ENCODE measurements at places on chromosomes 2 and 18.

DNA sequence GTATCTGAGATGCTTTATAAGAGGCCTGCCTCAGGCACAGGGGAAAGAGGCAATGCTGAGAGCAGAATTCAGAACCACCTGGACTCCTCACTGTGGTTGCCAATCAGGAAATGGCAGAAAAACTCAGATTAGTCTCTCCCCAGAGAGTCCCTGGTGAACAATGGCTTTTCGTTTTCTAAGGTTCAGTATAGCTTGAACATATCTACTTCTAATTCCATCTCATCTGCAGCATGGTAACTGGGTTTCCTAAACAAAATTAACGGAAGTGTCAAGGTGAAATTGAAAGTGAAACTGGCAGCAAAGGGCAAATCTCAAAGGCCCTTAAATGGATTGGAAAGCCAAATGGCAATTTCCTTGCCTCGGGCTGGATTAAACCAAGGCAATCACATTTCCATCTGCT is 480.2 kb upstream of the ACVR2A start:
- no peaks in the 10 kb centered on the region for H3K36me3 ChIP-seq
- no peak for DNase-seq
- no peaks in the 10 kb centered on the region for H3K4me1 ChIP-seq
- H3K4me3 ChIP-seq = no peak overlapping the region
- H3K27ac ChIP-seq = no peak overlapping the region

DNA sequence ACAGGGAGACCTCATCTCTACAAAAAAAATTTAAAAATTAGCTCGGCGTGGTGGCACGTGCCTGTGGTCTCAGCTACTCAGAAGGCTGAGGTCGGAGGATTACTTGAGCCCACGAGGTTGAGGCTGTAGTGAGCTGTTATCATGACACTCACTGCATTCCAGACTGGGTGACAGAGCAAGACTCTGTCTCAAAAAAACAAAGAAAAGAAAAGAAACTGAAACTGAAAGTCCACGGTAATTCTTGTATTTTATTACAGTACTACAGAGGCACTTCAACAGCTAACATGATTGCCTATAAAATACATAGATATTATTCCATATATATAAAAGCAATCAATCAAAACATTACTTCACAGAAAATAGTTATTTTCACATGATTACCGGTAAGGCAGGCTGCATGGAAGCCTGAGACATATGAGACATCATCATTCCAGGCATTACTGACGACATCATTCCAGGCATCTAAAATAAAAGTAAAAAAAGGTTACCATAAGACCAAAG is 23.1 kb downstream of the PRPF40A start:
- H3K27ac ChIP-seq = no peak overlapping the region
- H3K27me3 ChIP-seq = no peaks in the 10 kb centered on the region
- no peak overlapping the region for H3K4me3 ChIP-seq
- peaks cover 5% of the 10 kb centered on the region for H3K36me3 ChIP-seq

DNA sequence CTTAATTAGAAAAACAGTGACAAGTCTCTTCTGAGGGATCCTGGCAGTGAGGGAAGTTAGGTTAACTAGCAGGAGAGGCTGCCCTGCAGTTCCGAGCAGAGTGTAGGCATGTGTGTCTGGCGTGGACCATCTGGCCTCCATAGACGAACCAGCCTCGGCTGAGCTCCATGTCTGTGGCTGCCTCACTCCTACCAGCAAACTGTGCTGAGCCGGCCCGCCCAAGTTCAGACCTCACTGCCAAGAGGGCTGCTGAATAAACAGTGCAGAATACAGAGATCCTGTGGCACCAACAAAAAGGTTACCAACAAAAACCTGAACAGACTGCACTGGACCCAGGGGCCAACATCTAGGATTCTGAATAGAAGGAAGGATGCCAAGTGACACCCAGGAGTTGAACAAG is 27.3 kb downstream of the INO80C start:
- H3K36me3 ChIP-seq = no peaks in the 10 kb centered on the region
- H3K4me3 ChIP-seq = no peak overlapping the region
- no peak for DNase-seq
- no peaks in the 10 kb centered on the region for H3K27me3 ChIP-seq
- H3K27ac ChIP-seq = no peak overlapping the region

DNA sequence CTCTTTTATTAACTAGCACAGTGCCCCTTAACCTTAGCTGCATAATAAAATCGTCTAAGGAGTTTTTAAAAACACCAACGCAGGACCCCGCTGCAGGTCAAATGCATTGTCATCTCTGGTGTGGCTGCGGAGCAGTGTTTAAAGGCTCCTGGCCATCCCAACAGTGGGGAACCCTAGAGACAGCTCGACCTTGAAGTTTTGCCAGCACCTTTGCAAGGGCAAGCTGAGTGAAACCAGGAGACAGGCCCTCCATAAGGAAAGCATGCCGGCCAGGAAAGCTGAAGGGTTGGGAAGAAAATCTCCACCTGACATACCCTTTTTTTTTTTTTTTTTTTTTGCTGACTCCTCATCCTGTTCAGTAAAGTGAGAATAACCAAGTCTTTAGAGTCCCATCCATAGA is 349.0 kb downstream of the CMPK2 start:
- no peaks in the 10 kb centered on the region for H3K27me3 ChIP-seq
- H3K4me1 ChIP-seq = peaks cover 3% of the 10 kb centered on the region
- no peak for DNase-seq
- H3K4me3 ChIP-seq = no peak overlapping the region
- no peaks in the 10 kb centered on the region for H3K36me3 ChIP-seq

DNA sequence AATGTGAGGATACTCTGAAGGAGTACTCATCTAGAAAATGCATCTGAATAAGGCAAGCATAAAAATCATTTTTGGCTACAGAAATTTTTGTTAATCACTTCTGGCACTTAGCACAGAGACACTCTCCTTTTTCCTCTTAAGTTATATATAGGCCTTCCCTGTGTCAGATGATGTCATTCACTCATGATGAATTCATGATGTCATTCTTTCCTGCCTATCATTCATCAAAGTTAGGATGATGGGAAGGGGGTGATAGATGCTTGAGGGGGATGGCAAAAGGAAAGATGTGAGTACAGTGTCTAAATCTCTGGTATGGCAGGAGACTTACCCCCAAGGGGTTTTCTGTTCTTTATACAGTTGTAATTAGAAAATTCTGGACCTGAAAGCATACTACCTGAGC is 42.0 kb downstream of the MAP3K20 start:
- no peaks in the 10 kb centered on the region for H3K36me3 ChIP-seq
- no peak for DNase-seq
- no peak overlapping the region for H3K4me3 ChIP-seq
- peaks cover 4% of the 10 kb centered on the region for H3K4me1 ChIP-seq

Data from pancreas (tissue), 10 donors.